RPMI7951 (cell line): ENCODE measurements at places on chromosomes 2 and 18. TPM values are rescaled to one million over a fixed set of nuclear protein-coding genes. Genes with fewer than 3 reads are reported as not detected.

The IL36A gene
- total RNA-seq, result not detected in 2 replicates

The KCNIP3 gene
- total RNA-seq, result 4.1 and 10.8 TPM in 2 replicates

The ZNF236 gene
- 3.0 and 4.2 TPM in 2 replicates for total RNA-seq

DNA sequence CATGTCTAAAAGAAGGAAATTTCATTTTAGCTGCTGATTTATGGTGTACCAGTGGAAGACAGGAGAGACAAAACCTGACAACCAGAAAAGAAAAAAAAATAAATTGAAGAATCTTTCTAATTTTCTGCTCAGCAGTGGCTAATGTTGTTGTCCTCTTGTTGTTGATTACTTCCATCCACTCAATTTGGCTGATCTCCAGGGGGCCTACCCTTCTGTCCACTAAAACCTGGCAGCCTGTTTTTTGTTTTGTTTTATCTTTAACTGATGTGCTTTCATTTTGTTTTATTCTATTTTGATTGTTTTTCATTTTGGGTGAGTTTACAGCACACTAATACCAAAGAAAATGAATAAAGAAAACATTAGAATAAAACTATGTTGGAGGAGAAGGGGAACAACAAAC lies 27.4 kb downstream of the TFPI start:
- no peak for DNase-seq

DNA sequence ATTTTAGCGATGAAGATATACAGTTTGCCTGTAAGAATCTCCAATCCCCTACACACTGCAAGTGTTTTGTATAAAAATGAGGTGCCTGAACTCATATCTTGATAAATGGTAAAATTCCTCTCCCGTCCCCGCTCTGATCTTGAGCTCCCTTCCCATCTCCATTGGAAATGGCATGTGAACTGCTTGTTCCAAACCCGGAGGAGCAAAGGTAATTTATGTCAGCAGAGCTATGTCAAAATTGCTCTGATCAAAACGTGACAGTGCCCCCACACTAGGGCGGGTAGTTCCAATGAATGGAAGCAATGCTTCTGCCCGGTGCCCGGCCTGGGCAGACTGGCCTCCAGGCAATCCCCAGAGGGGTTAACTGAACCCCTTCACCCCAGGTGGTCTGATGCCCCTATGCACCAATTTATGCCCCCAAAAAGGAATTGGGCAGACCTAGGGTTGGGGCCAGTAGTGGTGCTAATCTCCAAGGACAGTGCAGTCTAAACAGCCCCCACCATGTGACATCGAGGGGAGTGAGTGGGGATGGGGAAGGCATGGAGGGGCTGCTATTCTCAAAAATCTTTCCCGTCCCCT lies 3.6 kb upstream of the GMPPA start:
- no peak for DNase-seq

DNA sequence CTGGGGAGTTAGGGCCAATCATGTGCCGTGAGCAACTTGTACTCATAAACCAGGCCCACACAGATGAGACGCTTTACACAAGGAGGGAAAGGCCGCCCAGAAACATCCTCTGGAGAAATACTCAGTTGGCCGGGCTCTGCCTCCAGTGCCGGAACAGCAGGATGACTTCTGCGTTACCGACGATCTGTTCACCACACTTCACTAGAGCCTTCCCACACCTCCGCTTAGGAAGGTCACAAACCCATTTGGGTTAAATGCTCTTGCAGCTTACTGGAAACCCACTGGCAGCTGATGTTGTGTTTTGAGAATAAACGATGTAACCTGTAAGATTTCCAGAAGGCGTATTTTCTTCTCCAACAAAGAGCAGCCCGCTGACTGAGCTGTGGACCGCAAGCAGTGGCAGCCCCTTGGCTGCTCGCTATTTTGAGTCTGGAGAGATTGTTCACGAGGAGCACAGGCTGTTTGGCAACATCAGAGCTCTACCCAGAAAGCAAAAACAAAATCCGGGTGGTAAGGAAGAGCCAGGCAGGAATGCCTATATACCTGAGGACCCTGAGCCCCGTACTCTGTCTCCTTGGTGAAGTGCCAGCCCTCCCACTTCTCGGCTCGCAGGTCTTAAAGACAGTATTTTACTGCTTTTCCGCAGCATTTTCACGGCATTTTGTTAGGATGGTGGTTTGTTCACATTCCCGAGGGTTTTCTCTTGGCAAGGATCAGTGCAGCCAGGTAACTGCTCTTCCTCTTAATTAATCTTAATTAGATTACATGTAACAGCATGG lies 44.0 kb downstream of the COLEC12 start:
- no peak for DNase-seq

GRCh38 chr2:28463211-28463816 lies 32.5 kb upstream of the PLB1 start:
- DNase-seq, result no peak

- no peak for DNase-seq
Measured at GRCh38 chr2:8418721-8419120, 263.1 kb upstream of the ID2 start.

- DNase-seq, result peak; percentile 19
Measured at GRCh38 chr2:215003001-215003400, 135.4 kb downstream of the ABCA12 start.

DNA sequence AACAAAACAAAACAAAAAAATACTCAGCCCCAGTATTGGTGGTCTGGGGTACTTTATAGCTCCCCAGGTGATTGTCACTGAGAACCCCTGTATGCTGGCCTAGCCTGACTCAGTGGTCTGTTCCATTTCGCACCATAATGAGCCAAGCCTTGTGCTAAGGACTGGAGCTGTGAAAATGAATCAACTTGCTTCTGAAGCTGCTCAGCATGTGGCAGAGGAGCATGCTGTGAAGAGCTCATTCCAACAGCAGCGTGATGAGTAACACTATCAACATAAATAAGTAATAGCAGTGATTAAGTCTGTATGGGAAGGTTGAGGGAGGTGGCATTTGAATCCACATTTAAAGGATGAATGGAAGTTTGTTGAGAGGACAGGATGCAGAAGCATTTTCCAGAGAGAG lies 67.2 kb upstream of the ATL2 start:
- DNase-seq, result peak; percentile 22
